NCI-H524 (cell line): ENCODE measurements at places on chromosomes 16 and 17.
A peak's percentile ranks its signal among the peaks of the same experiment; 100 is the strongest.

DNA sequence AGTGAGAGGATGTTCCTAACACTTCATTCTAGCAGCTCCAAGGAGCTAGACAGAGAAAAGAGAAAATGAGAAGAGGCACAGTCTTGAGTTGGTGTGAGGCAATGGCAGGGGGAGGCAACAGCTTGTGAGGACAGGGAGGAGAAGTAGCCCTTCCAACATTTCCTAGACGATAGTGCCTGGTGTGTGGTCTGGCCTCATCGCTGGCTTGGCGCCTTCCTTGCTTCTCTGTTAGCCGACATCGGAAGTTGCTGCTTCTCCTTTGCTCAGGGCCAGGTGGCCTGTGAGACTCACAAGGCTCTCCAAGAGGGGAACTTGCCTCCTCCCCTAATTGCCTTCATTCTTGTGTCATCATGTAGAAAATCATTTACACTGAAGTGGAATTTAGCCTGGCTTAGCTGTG, 208.7 kb downstream of the MAP2K4 start:
- no peak for DNase-seq

GRCh38 chr17:66302761-66303626, 581 bp downstream of the PRKCA start:
- peak; percentile 69 for DNase-seq

DNA sequence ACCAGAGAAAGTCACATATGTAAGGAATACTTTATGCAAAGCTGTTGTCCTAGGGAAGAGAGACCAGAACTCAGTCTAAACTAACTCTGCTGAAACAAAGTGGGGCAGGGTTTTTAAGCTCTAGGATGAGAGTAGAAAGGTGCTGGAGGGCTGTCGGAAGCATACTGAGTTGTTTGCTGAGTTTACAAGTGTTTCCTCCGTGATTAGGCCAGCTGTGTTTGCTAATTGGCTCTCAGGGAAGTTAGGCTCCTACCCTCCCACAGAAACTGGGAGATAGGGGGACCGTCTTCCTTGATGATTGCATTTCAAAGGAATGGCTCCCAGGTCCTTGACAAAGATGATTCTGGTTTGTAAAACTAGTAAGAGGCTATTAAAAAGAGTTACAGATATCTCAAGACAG, 24.4 kb upstream of the CRYM start:
- no peak for DNase-seq

DNA sequence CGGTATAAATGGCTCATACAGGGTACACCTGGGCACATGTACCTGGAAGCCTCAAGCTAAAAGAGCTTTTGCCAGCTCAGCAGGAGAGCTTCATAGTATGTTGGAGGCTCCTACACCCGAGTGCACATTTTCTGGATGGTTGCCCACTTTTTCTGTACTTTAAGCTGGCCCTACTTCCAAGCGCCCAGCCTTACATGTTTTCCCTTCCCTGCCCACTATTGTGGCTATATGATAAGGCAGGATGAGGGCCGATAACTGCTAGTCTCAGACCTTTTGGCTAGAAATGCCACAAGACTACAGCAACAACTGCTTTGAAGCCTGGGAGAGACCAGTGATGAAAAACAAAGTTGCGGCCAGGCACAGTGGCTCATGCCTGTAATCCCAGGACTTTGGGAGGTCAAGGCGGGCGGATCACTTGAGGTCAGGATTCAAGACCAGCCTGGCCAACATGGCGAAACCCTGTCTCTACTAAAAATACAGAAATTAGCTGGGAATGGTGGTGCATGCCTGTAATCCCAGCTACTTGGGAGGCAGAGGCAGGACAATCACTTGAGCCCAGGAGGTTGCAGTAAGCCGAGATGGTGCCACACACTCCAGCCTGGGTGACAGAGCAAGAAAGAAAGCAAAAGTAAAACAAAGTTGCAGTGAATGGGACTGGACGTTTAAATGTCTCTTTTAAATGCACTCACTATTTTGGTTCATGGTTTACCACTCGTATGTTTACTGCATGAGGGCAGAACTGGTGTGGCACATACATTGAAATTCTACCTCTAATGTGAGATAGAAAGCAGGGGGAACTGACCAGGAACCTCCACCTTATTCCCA, 14.2 kb upstream of the MARCHF10 start:
- no peak for DNase-seq

DNA sequence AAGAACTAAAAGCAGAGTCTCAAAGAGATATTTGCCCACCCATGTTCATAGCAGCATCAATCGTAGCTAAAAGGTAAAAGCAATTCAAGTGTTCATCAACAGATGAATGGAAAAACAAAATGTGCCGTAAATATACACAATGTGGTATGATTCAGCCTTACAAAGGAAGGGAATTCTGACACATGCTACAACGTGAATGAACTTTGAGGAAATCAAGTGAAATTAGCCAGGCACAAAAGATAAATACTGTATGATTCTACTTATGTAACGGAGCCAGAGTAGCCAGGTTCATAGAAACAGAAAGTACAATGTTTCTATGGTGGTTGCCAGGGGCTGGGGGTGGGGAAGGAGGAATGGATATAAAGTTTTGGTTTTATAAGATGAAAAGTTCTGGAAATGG, 57.8 kb upstream of the IL34 start:
- DNase-seq: no peak

DNA sequence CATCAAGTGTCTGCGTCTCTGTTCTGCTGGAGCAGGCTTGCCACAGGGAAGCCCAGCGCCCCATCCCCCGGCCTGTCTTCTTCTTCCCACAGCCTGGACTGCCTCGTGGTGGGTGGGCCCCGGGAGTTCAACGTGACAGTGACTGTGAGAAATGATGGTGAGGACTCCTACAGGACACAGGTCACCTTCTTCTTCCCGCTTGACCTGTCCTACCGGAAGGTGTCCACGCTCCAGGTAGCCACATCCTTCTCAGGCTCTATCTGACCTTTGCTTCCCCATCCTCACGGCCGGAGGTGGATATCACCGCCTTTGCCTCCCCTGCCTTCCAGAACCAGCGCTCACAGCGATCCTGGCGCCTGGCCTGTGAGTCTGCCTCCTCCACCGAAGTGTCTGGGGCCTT, 29.8 kb upstream of the ITGAX start:
- no peak for DNase-seq

DNA sequence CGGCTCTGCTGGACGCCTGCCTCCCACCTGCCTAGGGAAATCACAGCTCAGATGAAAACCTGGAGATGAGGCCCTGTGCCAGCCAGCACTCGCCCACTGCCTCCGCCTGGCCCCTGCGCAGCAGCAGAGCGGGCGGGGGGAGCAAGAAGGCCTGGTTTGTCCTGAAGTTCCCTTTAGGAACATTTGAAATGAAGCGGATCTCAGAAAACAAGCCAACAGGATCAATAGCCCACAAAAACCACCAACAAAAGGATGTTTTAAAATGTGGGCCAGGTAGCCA, 48.0 kb downstream of the RBFOX3 start:
- DNase-seq: no peak

DNA sequence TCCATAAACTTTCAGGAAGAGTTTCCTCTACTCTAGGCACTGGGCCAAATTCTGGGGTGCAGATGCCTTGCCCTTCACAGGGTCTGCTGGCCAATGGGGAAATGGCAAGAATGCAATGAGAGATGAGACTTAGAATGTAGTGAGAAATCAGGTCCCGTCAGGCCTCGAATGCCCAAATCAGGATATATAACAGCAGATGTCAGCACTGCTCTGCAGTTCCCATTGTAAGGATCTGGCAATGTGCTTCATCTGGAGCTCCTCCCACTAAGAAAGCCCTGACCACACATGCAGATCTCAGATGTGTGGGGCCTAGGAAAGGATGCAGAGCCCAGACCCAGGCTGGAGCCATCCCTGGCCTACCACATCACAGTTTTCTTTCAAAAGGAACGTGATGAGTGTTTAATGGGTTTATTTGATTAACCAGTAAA, 13.9 kb upstream of the LPCAT2 start:
- DNase-seq: peak; percentile 30

GRCh38 chr16:2149630-2150417, 1.4 kb downstream of the RAB26 start:
- DNase-seq: no peak

- DNase-seq: no peak
Measured at GRCh38 chr16:76882105-76882504, 308.9 kb upstream of the MON1B start.

DNA sequence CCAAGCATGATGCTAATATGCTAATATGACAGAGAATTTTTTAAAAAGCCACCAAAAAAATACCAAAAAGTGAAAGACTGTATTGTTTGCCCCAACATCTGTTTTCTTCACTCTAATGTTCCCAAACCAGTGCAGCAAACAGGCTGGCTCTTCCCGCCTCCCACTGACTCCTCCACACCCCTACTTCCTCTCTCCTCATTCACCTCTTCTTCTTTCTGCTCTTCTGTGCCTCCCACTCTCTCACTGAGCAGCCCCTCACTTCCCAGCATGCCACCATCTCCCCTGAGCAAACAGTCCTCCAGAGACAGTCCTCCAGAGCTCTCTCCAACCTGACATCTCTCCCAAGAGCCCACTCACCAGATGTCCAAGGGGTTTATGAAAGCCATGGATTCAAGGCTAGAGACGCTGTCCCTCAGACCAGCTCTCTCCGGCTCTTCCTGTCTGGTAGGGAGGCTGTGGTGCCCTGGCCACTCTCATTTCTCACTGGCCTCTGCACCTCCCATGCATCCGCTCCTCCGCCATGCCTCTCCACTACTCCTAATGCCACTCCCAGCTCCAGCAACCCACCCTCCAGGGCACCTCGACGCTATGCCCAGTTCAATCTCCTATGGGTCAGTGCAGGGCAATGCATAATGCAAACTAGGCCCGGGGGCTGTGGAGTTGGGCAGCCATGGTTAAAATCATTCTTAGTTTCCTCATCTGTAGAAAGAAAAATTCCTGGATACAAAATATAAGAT, 52.9 kb downstream of the ANKRD11 start:
- no peak for DNase-seq

DNA sequence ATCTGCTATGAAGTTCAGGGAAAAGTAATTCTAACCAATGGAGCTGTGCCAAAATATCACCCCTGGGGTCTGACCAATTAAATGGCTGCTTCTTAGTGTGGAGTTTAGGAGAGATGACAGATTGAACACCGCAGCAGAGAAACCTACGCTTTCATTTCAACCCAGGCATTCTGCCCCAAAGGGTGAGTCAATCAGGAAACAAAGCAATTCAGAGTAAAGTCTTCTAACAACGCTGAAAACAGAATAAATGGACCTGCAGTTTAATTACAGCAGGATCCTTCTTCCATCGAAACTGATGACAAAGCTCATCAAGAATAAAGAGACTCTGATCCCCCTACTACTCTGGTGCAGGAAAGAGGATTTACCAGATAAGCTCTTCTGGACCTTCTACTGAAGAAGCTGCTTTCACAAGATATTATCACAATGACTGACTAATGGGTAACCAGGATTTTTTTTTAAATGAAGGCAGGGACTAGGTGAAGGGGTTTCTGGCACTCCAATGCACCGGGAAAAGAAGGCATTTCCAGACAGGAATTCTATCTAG, 16.7 kb downstream of the RFFL start:
- peak; percentile 17 for DNase-seq

GRCh38 chr16:68447653-68448359, 502 bp downstream of the SMPD3 start:
- DNase-seq: peak; percentile 56

GRCh38 chr16:78133919-78134318, 34.5 kb downstream of the WWOX start:
- DNase-seq: no peak

DNA sequence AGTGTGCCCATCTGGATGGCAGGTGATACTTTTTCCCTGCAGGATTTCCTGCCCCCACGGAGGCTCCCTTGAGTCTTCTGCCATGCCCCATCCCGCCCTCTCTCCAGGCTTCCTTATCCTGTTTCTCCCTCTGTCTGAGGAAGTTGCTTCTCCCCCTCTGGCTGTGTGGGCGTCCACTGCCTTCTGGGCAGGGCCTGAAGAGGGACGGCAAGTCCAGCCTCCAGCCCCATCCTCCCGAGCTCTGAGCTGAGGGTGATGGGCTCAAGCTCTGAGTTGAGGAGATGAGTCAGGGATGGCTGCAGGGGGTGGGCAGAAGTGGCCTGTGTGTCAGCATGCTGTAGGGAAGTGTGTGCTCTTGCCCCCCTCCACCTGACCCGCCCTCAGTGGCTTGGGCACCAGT, 14.2 kb upstream of the RAP1GAP2 start:
- no peak for DNase-seq

DNA sequence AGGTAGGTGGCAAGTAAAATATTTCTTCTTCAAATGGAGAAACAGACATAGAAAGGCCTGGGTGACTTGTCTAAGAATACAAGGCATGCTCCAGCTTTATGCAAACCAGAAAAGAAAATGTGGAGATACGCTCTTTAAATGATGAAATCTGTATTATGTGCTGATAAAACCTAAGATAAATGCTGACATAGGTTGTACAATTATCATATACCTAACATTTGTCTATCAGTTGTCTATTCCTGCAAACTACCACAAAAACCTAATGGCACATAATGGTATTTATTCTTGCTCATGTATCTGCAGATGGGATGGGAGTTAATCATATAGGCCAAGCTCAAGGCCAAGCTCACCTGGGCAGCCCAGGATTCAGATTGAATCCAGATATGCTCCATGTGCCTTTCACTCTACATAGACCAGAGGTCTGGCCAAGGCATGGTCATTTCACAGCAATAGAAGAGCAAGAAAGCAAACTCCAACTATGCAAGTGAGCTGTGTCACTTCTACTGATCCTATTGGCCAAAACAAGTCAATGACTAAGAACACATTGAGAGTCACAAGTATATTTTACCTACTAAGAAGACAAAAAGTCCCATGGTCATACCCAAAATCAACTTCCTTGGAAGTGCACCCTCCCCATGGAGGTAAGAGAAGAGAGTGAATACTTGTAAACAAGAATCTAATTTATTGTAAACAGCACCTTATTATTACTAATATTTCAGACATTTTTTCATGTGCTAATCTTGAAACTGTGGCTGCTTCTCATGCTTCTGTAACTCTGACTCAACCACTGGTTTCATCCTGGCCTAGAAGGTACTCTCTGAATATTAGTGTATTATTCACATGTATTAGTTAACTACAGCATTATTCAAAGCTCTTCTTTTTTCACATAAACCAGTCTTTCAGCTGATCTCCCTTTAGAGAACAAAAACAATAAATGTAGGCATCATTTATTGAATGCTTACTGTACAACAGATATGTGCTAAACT, 270.7 kb upstream of the SOX9 start:
- DNase-seq: no peak

DNA sequence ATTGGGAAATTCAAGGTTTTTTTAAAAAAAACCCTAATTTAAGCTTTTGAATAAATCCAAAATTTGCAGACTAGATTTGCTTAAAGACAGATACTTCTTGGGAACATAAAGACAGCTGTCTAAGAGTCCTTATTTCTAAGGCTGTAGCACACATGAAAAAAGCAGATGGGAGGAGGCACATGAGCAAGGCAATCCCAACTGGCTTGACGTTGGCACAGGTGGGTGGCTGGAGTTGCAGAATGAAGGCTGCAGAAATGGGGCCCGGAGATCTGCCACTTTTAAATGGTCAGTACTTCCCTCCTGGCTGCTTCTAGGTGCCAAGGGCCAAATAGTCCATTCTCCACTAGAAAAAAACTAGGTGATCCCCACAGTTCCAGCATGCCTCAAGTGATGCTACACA, 4.4 kb downstream of the KIAA0753 start:
- no peak for DNase-seq

- no peak for DNase-seq
Measured at GRCh38 chr16:49712106-49712505, 143.8 kb downstream of the ZNF423 start.
